ENCODE measurements at places on chromosomes 11 and 22. TPM values are rescaled to one million over a fixed set of nuclear protein-coding genes. Genes with fewer than 3 reads are reported as not detected.

DNA sequence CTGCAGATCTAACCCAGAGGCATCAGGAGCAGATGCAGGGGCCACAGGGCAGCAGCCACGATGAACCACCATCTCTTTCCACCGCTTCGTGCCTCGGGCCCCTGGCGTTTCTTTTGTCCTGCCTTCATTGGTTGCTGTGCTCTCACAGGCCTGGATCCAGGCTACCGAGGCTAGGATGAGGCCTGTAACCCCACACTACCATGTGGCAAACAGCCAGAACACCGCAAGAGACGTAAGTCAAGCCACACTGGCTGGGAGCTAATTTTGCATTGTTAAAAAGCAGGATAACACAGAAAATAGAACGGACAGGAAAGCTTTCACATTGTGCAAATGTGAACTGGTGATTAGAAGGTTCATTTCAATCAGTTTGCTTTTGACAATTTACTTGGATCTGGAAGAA is 15.7 kb upstream of the ARFGAP3 start:
- DNase-seq: no peak

GRCh38 chr11:125452125-125452470 is 44.0 kb downstream of the FEZ1 start:
- no peak for DNase-seq

GRCh38 chr11:113874581-113875233 is 665 bp downstream of the USP28 start:
- DNase-seq: no peak

GRCh38 chr11:24171869-24172268 is 325.0 kb upstream of the LUZP2 start:
- no peak for DNase-seq

DNA sequence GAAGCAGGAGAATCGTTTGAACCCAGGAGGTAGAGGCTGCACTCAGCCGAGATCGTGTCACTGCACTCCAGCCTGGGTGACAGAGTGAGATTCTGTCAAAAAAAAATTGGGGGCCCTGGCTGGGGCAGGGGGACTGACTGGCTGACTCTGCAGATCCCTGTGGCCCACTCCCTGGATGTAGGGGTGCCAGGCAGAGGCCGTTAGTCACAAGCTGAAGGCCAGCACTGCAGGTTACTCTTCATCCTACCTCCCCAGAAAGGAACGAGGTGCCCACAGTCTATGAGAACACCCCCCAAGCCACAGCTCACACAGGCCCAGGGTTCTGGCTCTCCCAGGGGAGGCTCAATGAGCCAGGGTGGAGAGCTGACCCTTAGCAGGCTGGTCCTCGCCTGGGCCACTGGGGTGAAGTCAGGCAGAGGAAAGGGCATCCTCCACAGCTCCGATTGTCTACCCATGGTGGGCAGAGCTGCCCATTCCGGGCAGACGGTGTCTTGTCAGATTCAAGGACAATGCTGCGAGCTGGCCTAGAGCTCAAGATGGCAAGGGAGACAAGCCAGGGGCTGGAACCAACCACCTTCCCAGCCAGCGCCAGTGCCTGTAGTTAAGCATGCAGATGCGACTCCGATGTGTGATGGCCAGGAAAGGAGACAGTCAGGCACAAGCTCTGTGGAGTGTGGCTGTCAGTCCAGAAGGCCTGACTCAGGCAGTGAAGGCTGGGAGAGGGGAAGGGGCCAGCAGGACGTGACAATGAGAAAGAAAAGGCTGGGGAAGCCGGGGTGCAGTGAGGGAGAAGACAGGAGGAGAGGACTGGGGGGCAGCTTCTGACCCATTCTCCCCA is 12.4 kb downstream of the C11orf24 start:
- no peak for DNase-seq

- DNase-seq: no peak
These were observed 1.7 kb downstream of the CREBZF start for GRCh38 chr11:85663080-85663752.

The FERMT3 gene
- 108 TPM for total RNA-seq

GRCh38 chr22:19448076-19448607 is 631 bp upstream of the C22orf39 start:
- peak; percentile 26 for DNase-seq

- DNase-seq: peak; percentile 22
These were observed 7.0 kb downstream of the CD81 start for GRCh38 chr11:2383852-2384804.

The OR51E2 gene
- total RNA-seq: not detected

The C1QTNF5 gene
- not detected for total RNA-seq

DNA sequence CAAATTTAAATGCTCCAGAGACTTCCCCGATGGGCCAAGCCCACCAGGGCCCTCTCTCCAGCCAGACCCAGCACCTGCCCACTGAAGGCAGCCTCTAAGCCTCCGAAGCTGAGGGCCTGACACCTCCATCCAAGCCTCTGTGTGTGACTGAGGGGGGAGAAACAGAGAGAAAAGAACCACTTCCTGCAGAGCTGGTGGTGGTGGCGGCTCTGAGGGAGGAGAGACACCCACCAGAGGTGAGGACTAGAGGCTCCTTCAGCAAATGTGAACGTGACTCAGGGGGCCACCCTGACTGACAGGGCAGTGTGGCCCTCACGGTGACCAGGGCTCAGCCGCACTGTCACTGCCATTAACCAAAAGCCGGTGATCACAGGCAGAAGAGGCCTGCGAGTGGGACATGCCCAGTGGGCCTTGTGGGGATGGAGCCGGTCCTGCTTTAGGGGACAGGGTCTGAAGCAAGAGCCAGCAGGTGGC is 31.0 kb upstream of the CD5 start:
- DNase-seq: peak; percentile 81

DNA sequence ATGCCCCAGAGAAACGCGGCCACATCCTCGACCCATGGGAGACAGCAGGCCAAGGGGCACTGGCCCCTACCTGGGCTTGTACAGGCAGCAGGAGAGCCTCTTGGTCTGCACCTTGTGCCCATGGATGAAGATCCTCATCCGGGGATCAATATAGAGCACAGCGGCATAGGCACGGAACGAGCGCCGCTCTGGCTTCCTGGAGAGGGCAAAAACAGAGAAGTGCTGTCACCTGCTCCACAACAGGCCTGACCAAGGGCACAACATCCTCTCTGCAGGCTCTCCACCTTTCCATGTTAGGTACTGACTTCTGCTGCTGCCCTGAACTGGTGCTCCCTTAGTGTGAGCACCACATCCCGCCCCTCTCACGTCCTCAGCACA is 27.2 kb downstream of the MORC2 start:
- DNase-seq: peak; percentile 25

GRCh38 chr22:25346859-25347751 is 127.7 kb downstream of the CRYBB2 start:
- no peak for DNase-seq

The TSKU gene
- not detected for total RNA-seq

DNA sequence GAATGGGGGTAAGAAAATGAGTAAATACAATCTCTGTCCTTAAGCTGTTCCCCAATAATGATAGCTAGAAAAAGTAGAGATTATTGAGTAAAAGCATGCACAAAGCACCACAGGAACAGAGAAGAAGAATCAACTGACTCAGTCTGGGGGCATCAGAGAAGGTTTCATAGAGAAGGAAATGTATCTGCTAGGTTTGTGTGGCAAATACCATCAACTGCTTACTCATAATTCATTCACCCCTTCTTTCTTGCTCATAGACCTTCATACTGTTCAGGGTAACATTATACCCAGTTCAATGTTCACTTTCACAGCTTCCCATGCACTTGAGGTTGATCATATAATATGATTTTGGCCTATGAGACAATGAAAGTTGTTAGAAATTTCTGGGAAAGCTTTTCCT is 85.2 kb upstream of the SCUBE2 start:
- no peak for DNase-seq

- DNase-seq: no peak
These were observed 16.2 kb upstream of the RNASEH2C start for GRCh38 chr11:65736810-65737209.

The GTSE1 gene
- 0.68 TPM for total RNA-seq

DNA sequence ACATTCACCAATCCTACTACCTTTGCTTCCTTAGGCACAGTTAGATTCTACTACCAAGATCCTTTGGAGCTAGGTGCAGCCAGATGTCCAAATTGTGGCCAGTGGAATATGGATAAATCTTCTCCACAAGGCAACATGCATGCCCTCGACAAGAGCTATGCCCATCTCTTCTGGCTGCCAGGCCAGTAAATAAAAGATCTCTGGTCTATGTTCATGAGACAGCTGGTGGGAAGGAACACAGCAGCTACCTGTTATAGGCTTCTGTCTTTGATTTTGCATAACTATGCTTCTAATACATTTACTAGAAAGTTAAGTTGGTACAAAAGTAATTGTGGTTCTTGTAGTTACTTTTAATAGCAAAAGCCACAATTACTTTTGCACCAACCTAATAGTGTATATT is 182.7 kb downstream of the DLG2 start:
- no peak for DNase-seq

The DERL3 gene
- total RNA-seq: 1.7 TPM

The SLC22A8 gene
- total RNA-seq: not detected

DNA sequence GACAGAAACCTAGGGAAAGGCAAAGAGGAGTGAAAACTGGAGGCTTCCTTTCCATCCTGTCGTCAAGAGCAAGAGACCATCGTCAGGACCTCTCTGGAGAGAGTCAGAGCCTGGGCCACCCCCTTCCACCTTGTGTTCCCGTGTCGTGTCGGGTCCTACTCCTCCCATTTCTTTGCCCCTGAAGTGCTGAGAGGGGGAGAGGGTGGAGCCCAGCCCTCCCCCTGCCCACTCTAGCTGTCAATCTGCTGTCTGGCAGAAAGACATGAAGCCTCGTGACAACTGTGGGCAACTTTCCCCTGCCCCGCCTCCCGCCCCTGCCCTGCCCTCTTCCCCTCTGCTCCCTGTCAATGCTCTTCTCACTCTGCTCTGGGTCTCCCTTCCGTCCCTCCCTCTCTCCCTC is 20.6 kb downstream of the ANKK1 start:
- DNase-seq: no peak

DNA sequence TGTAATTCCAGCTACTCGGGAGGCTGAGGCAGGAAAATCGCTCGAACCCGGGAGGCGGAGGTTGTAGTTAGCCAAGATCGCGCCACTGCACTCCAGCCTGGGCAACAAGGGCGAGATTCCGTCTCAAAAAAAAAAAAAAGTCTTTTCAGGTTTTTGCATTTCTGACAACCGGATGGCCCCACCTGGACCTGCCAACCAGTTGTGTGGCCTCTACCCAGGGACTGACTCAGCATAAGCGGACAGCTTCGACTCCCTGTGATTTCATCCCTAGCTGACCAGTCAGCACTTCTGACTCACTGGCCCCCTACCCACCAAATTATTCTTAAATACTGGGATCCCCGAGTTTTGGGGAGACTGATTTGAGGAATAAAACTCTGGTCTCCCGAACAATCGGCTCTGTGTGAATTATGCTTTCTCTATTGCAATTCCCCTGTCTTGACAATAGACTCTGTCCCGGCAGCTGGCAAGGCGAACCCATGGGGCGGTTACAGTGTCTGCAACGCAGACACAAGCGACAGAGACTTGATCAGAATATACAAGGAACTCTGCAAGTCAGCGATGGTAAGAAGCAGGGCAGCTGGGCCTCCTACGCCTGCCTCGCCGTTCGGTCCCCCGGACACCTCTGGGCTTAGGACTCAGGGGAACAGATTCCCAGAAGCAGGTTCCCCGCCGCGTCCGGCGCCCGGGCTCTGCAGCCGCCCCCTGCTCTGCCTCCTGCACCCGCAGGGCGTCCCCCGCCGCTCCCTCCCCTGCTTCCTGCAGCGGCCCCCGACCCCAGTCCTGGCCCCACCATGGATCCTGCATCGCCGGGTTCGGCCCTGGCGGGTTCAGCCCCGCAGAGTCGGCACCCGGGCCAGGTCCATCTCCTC is 741 bp upstream of the TALDO1 start:
- DNase-seq: peak; percentile 25

GRCh38 chr11:71402878-71403277 is 45.3 kb downstream of the DHCR7 start:
- no peak for DNase-seq

The LYVE1 gene
- total RNA-seq: not detected

The PRDX5 gene
- total RNA-seq: 47.5 TPM

The INPP5J gene
- 0.47 TPM for total RNA-seq

- no peak for DNase-seq
These were observed 372.5 kb downstream of the TENM4 start for GRCh38 chr11:79068356-79068755.

Measured in naive thymus-derived CD8-positive, alpha-beta T cell (primary cell).